ENCODE measurements at places on chromosomes 11 and 22. TPM values are rescaled to one million over a fixed set of nuclear protein-coding genes. Genes with fewer than 3 reads are reported as not detected.

GRCh38 chr11:848380-848931 is 5.8 kb downstream of the TSPAN4 start:
- DNase-seq: peak; percentile 72
- no peak overlapping the region for H3K4me3 ChIP-seq
- H3K27ac ChIP-seq: no peak overlapping the region
- no peaks in the 10 kb centered on the region for H3K27me3 ChIP-seq

Gene MIAT
- polyA plus RNA-seq: 0.18 TPM

DNA sequence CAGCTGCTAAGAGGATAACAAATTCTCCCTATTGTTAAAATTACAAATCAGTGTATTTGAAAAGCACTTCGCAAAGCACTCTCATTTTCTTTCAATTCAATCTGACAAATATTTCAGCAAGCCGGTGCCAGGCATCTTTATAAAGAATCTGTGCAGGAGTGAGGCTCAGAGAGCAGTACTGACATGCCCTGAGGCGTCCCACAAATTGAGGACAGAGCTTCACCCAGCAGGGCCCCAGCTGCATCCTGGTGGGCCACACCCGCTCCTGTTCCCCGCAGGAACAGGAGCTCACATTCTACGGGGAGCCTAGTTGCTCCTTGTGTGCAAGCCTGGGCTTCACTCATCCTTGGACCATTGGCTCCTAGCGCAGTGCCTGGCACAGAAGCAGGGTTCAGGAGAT is 60.9 kb upstream of the EIF3D start:
- no peaks in the 10 kb centered on the region for H3K4me1 ChIP-seq
- no peak overlapping the region for H3K27ac ChIP-seq
- H3K4me3 ChIP-seq: no peak overlapping the region
- no peaks in the 10 kb centered on the region for H3K36me3 ChIP-seq
- no peak for DNase-seq

Gene SMTNL1
- not detected for polyA plus RNA-seq
